ENCODE measurements at places on chromosomes 4 and X. TPM values are rescaled to one million over a fixed set of nuclear protein-coding genes. Genes with fewer than 3 reads are reported as not detected.

NLGN4X gene
- 15.7 TPM for total RNA-seq

SPRY1 gene
- 72.0 TPM for total RNA-seq

INTS6L gene
- total RNA-seq: 32.3 TPM

PWWP3B gene
- 4.4 TPM for total RNA-seq

NELFA gene
- total RNA-seq: 17.4 TPM

VCX gene
- not detected for total RNA-seq

FAM236A gene
- not detected for total RNA-seq

FAM47A gene
- total RNA-seq: not detected

CHIC2 gene
- total RNA-seq: 39.5 TPM

SYP gene
- total RNA-seq: 4.7 TPM

C4orf51 gene
- total RNA-seq: not detected

HTR2C gene
- 3.4 TPM for total RNA-seq

SRPX2 gene
- 27.1 TPM for total RNA-seq

GYPA gene
- 7.8 TPM for total RNA-seq

DNA sequence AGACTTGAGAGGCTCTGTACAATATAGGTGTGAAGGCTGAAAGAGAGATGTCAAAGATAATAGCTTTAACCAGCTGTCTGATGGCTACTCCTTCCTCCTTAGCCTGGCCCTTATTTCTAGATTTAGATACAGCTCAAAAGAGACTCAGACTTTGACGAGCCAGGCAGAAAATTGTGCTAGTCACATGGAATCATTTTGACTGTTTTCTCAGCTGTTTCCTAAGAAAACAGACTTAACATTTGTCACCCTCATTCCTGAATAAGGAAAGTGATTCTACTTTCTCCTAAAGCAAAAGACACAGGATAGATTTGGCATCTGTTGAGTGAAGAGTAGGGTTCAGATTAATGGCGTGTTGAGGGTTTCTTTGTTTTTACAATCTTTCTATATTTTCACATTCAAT, 340.7 kb downstream of the DHX15 start:
- DNase-seq: no peak

GRCh38 chr4:69523385-69524132, 27.9 kb upstream of the UGT2B4 start:
- no peak for DNase-seq

DNA sequence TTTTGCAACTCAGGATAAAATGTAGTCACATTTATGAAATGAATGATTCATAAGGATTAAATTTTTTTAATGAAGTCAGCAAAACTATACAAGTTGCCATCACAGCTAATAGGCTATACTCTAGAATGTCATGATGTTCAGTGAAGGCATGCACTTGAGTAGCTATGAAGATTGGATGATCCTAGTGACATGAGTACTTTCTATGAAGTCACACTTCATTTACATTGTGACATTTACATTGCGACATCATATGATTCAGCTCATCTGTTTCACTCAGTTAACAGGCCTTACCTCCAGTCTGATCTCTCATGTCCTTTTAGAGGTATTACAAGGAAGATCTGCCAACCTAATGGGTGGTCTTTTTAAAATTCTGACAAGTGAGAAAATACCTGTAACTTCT, 82.7 kb upstream of the FGF13 start:
- no peak for DNase-seq

- peak; percentile 51 for DNase-seq
These were observed 172 bp upstream of the HSPA4L start for GRCh38 chr4:127782025-127782274.

GRCh38 chr4:187128222-187128621, 404.6 kb upstream of the FAT1 start:
- DNase-seq: no peak

DNA sequence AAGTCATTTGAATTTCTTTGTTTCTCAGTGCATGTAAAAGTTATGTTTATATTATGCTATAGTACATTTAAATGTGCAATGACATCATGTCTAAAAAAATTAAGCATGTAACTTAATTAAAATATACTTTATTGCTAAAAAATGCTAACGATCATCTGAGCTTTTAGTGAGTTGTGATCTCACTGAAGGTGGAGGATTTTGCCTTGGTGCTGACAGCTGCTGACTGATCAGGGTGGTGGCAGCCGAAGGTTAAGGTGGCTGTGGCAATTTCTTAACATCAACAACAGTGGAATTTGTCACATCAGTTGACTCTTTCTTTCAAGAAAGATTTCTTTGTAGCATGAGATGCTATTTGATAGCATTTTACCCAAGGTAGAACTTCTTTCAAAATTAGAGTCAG, 6.6 kb downstream of the ANAPC4 start:
- DNase-seq: no peak

- no peak for DNase-seq
These were observed 12.4 kb upstream of the VEGFC start for GRCh38 chr4:176805155-176805554.

GRCh38 chrX:107323786-107324492, 117.5 kb downstream of the DNAAF6 start:
- DNase-seq: no peak

GRCh38 chrX:118423558-118423957, 72.1 kb upstream of the DOCK11 start:
- DNase-seq: no peak

DNA sequence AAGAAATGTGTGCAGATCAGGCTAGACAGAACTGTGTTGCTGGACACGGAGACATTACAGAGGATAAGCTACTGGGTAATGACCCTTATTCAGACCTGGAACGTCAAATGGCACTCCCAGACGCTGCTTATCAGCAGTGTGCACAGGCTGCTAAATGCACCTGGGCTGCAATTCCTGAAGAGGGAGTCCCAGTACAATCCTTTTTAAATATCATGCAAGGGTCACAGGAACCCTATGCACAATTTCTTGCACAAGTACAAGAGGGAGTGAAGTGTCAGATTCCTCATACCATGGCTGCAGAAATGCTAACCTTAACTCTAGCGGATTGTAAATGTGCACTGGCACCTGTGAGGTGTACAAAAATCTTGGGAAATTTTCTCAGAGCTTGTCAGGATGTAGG, 16.9 kb downstream of the SPIN2B start:
- no peak for DNase-seq

GRCh38 chrX:151711787-151712186, 4.0 kb upstream of the FATE1 start:
- DNase-seq: no peak

- peak; percentile 8 for DNase-seq
These were observed 356.1 kb downstream of the HNRNPD start for GRCh38 chr4:82017680-82018079.

DNA sequence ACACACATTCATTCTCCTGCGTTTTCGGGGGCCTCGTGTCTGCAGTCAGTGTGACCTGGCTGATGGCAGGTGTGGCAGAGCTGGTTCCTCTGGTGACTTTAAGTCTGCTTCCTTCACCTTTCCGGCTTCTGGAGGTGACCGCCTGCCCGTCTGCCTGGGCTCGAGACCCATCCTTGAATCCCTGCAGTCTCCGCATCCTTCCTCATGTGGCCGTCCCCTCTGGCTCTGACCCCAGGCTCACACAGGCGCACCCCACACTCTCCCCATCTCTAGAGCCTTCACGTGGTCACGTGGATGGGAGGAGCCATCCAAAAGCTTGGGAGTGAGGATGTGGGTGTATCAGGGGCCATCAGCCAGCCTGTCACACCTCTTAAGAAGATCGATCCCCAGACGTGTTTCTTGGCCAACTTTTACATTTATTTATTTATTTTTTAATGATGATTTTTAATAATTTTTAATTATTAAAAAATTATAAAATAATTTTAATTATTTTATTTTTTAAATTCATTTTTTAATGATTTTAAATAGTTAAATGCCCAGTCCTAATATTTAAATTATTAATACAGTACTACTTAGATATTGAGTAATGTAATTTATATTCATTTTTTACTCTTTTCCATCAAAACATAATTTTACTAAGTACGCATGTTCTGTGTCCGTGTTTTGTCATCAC, 20.9 kb downstream of the RGS12 start:
- DNase-seq: no peak

DNA sequence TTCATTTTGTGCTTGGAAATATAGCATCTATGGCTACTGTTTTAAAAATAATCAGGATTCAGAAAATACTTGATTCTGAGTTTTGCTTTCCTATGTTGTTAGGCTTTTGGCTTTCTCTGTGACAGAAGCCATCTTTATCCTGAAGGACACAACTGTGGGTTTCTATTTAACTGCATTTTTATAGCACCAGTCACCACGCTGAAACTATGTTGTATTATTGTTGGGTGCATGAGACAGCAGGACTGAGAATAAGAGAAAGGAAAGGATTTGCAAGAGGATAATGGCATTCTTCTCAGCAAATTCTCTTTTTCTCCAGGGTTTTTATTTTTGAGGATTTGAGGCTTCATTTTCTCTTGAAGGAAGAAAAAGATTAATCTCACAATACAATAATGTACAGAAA, 10.1 kb upstream of the NEUROG2 start:
- DNase-seq: no peak

GRCh38 chrX:32137525-32137924, 1065.7 kb upstream of the FTHL17 start:
- DNase-seq: no peak

DNA sequence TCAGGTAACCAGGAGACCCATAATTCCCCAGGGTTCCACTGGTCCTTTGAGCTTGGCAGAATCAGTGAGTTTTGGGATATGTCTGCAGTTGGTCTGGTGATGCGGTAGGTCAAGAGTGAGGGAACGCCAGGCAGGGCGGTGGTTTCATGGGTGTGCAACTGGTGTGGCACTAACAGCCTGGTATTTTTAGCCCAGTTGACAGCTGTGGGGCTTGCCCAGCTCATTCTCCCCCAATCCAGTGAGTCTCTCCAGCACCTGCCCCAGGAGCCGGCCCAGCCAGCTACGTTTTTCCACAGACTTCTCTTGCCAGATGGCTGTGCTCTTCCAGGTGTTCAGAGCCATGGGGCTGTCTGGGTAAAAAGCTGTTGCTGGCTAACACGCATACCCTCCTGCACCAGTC, 1019.9 kb downstream of the CCSER1 start:
- no peak for DNase-seq

DNA sequence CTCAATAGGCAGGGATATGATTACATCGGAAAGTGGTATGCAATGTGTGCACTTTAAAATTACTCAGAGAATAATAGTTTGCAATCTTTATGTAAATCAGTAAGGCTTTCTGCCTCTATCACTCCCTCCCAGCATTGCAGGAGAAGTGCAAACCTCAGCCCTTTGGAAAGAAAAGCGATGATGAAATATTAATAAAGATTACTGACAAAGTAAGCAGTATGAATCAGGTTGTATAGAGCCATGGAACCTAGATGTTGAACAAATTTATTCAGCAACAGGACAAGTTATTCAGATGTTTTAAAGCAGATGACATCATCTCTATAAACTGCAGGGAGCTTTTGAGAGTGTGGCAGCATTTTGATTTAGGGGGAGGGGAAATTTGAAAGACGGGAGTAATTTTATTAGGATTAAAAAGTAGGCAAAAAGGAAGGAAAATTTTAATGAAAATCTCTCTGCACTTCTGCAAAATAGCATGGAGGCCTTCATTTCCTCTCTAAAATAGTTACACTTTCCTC, 631.7 kb upstream of the GRIA3 start:
- no peak for DNase-seq

DNA sequence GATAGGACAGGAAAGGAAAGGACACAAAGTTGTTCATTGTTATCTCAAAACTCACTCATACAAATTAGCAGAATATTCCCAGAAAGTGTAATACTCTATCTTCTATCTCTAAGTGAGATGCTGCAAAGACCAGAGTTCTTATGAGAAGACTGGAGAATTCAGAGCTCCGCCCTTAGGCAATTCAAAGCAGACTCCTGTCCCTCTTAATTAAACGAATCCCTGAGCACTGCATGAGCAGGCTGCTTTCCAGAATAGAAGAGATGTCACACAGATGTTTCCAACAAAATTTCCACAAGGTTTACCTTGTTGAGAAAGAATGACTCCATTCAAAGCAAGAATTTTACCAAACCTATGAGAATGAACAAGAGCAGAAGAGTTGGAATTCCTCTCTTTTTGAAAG, 630.8 kb upstream of the INTU start:
- DNase-seq: no peak

DNA sequence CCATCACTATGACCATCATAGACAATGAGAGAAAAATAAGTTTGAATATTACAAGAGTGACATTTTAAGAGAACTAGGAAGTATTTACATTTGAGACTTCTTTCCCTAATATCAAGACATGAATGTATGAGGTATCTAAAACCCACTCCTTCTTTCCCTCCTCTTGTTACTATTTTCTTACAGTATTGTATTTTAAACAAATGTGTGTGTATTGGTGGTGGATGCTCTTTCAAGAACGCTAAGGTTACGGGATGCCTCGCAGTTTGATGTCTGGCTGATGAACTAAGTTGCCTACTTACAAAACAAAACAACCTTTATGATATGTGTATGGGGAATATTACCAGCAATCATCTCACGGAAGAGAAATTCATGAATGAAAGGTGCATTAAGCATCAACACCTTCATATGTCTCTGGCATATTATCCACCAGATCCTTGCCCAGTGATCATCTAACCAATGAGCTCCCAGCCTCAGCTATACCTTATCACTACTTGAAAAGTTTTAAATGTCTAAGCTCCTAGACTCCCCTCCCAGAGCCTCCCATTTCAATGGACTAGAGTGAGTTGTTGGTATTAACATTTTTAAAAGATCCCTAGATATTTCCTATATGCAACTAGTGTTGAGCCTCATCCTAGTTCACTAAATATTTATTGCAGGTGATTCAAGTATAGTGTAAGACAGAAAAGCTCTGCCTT, 10.6 kb downstream of the AREG start:
- DNase-seq: no peak

DNA sequence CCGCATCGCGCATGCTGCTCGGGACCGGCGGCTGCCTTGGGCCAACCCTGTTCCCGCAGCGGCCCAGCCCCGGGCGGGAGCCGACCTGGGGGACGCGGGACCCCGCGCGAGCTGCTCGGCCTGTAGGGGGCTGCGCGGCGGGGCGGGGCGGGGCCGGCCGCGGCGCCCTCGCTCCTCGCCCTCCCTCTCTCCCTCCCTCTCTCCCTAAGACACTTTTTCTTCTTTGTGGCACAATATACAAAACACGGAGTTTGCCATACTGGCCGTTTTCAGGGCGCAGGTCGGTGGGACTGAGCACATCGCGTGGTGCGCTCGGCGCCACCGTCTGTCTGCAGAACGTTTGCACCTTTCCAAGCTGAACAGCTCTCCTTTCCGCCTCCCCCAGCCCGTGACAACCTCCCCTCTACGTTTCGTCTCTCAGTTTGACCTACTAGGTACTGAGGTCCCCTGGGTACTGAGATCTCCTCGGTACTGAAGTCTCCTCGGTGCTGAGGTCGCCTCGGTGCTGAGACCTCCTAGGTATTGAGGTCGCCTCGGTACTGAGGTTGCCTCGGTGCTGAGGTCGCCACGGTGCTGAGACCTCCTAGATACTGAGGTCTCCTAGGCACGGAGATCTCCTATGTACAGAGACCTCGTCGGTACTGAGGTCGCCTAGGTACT, 261.1 kb upstream of the PLCXD1 start:
- DNase-seq: no peak

- DNase-seq: no peak
These were observed 74.3 kb downstream of the CFAP299 start for GRCh38 chr4:80409809-80410208.

DNA sequence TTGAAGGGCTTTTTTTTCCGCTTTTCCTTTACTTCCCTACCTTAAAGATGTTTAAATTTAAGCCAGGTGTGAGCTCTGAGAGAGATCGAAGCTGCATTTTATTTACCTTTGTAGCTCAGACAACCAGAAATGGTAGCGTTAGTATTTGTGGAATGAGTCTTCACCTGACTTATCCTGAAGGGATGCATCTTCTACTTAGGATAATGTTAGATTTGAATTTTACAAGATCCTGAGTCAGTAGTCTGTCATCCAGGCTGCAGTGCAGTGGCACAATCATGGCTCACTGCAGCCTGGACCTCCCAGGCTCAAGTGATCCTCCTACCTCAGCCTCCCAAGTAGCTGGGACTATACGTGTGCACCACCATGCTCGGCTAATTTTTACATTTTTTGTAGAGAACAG, 26.2 kb downstream of the TMSB4X start:
- DNase-seq: no peak
